Activated CD4-positive, alpha-beta T cell treated with anti-CD3 and anti-CD28 coated beads for 1 hour (primary cell): ENCODE measurements at places on chromosomes 12 and 14.
A peak's percentile ranks its signal among the peaks of the same experiment; 100 is the strongest.

- no peak for DNase-seq
These were observed 1.4 kb downstream of the RIOX1 start for GRCh38 chr14:73492043-73492552.

DNA sequence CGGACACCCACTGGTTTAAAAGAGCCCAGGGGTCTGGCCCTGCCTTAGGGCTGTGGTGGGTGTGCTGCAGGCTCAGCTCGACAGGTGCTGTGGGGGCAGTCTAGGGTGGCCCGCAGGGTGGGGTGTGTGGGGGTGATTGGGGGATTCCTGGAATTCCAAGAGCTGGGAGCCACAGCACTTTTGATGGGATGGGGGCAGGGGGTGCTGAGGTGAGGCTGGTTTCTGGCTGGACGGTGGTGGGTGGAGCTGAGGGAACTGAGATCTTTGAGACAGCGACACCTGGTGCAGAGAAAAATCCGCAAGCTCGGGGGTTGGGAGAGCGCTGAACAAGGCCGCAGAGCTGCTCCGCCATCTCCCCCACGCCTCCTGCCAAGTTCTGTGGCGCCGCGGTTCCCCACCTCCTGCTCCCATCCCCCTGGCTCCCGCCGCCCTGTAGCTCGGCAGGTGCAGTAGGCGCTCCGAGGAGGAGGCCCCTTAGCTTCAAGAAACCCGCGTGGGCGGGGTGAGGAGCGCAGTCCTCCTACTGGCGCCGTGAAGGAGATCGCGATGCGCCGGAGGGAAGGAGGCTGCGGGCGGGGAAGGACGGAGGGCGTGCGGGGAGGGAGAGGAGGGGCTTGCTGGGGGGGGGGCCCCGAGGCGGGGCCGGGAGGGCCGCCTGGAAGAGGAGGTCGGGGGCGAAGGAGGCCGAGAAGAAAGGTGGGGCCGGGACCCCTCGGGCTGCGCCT lies 1.3 kb upstream of the TEDC1 start:
- peak; percentile 77 for DNase-seq

- DNase-seq = no peak
These were observed 405.2 kb upstream of the TBX3 start for GRCh38 chr12:115088995-115089841.

DNA sequence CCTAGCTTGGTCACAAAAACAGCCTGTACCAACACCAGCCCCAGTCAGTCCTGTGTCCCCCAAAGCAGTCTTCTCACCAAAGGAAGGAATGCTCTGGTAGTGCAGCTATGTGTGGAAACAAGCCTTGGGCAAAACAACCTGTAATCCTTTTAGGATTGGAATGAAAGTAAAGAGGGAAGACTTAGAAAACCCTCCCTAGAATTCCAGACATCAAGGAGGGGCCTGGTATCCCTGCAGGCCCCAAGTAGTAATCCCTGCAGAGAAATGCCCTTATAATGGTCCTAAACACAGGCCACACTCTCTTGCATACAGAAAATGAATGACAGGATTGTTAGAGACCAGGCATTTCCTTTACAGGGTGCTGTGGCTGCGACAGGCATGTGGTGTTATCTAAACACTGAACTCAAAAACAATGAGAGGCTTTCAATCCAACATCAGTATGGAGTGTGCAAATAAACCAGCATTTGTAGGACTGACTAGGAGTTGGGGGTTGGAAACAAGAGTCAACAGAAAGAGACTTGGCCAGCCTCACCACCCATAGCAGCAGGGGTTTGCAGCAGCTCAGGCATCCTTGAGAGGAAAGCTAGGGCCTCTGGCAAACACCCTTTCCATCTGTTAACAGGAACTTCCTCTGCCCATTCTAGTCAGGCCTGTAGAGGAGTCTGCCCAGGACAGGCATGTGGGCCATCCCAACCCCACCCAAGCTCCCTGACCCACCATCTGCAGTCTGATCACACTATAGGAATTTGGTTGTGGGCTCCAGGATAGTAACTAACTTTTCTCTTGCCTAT lies 59.1 kb downstream of the DCAF5 start:
- no peak for DNase-seq

GRCh38 chr14:82520765-82521164 lies 987.1 kb upstream of the SEL1L start:
- DNase-seq = no peak

DNA sequence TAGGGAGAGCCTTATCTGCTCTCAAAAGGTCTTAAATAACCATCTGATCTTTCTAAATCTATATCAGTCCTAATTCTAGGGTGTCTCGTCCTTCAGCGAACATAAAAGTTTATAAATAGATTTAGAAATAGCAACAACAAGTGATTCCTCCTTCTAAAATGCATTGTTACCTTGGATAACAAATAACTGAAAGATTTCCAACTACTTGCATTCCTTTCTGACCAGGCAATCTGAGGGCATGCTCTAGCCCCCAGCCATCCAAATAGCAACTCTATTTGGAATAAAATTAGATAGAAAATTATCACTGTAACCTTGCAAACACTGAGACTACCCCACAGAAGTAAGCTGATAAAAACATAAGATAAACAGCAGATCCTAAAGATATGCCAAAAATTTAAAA lies 21.8 kb upstream of the KRR1 start:
- no peak for DNase-seq

- DNase-seq = peak; percentile 2
These were observed 13.5 kb upstream of the KRT73 start for GRCh38 chr12:52631676-52632459.

DNA sequence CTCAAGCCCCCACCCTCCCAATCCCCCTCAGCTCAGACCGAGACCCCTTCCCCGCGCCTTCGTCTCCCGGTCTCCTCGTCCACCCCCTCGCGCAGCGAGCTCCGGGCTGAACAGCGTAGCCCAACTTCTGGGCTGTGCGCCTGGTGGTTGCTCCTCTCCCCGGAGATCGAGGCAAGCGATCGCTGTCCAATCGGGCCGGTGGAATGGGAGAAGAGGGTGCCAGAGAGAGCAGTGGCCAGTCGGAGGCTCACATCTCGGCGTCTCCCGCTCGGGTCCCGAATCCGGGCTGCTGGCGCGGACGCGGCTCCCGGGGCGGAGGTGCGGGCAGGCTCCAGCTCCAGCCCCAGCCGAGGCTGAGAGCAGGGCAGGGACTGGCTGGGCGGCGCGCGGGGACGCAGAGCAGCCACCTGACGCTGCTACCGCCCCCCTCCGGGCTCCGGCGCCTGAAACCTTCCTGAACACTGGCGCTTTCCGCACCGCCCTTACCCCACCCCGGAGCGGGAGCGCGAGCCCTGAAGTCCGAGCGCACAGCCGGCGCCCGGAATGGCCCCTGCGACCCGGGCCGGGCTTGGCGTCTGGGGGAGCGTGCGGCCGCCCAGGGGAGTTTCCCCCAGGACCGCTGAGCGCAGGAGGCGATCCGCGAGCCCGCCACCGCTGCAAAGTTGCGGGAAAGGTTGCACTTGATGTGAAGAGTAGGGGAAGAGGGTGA lies 508 bp upstream of the KCNH5 start:
- no peak for DNase-seq

DNA sequence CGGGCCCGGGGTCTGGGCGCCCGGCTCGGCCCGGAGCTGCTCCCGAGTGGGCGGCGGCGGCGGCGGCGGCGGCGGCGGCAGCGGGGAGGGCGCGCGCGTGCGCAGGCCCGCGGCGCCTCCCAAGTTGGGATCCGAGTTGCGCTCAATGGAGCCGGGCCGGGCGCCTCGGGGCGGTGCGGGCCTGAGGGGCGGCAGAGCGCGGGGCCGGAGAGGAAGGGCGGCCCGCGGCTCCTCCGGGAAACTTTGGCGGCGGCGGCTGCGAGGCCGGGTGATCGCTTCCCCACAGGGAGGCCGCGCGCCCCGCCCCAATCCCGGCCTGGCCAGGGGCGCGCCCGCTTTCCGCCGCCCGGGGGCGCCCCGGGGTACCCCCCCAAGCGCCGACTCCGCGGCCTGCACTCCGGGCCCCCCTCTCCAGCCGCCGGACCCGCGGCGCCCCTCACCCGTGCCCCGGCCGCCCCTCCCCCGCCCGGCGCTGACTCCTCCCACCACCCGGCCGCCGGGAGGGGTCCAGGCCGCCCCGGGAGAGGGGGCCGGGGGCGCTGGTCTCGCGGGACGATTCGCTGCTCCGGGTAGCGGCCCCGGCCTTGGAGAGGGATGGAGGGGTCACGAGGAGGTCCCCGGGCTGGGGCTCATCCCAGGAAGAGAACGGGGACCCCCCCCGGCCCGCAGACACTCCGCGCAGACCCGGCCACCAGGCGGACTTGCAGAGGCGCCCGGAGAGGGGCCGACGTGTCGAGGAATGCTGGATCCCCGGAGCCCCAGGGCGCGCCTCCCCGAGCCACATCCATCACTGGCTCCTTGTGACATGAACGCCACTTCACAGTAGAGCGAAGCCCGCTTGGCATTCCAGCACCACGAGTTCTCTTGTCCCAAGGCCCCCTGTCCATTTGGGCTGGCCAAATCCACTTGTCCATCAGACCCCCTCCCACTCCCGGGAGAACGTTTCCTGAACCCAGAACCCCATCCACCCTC lies at the start of gene RILPL1:
Gene RILPL1 (minus strand): TSS at position 48 of the 972 bp plus-strand sequence. CDS start 237 bp downstream, outside the sequence.
- peak; percentile 22 for DNase-seq

DNA sequence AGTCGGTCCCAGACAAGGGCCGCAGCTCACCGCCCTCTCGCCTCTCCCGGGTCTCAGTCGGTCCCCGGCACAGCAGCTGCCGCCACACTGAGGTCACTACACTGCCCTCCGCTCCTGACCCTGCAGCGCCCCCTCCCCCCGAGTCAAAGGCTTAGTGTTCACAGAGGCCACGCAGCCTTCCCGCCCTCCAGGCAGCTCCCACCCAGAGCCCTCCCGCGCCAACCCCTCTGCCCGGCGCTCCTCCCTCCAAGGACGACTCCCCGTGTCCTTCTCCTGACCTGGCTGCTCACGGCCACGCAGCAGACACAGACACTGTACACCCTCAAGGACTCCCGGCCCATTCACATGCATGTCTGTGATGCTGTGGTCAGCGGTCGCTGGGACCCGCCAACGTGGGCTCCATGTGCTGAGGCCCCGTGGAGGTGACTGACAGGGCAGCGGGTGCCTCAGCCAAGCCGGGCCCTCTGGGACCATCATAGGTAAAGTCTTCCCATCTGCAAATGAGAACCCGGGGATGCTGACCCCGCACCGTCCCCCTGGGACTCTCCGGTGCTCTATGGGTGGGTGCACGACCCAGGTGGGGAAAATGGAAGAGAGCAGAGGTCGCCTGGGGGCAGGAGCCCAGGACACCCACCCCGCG lies 16.3 kb upstream of the GALNT9 start:
- no peak for DNase-seq

DNA sequence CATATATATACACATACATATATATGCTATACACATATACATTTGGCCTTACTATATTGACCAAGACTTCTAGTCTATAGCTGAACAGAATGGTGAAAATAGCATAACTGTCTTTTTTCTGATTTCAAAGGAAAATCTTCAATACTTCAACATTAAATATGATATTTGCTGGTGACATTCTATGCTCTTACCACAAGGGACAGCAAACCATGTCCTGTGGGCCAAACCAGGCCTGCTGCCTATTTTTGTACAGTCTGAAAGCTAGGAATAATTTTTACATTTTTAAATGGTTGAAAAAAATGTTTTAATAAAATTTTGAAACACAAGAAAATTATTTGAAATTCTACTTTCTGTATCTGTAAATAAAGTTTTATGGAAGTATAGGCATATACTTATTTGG lies 63.6 kb downstream of the EML5 start:
- DNase-seq = no peak

- no peak for DNase-seq
These were observed 5.0 kb downstream of the CCND2 start for GRCh38 chr12:4278329-4279197.

GRCh38 chr12:101597164-101597563 lies 2.4 kb downstream of the MYBPC1 start:
- DNase-seq = no peak

- DNase-seq = no peak
These were observed 12.8 kb downstream of the PLEKHG7 start for GRCh38 chr12:92715625-92716024.

DNA sequence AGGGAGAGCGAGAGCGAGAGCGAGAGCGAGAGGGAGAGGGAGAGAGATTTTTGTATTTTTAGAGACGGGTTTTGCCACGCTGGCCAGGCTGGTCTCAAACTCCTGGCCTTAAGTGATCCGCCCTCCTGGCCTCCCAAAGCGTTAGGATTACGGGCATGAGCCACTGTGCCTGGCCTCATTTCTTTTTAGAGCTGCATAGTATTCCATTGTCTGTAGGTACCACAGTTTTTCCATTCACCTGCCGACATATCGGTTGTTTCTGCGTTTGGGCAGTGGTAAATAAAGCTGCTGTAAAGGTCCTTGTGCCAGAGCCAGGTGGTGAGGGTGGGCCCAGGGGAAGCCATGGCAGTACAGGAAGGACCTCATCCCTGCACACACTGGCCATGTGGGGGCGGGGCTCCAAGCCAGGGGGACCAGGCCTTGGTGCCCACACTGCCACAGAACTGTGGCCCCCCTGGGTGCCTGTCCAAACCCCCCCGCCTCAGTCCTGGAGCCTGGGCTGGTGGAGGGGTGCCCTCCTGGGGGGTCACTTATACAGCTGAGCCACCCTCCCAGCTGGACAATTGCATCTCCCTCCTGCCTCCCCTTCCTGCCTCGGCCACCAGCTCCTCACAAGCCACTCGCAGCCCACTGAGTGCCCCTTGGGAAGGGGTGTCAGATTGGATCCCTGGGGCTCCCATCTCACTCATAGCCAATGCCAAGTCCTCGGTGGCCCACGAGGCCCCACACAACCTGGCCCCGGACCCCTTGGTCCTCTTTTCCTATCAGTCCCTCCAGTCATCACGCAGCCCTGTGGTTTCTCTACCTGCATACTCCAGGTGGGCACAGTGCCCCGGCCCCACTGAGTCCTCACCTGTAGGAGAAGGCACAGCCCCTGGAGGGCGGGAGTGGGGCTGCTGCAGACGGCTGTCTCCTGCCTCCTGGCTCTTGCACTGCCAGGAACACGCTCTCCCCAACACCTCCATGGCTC lies 1.7 kb upstream of the PUS1 start:
- no peak for DNase-seq

- no peak for DNase-seq
These were observed 208.3 kb downstream of the PHETA1 start for GRCh38 chr12:111160350-111161241.

GRCh38 chr12:62604871-62605270 lies 138.2 kb downstream of the MON2 start:
- no peak for DNase-seq

GRCh38 chr12:51773145-51773869 lies 75.2 kb downstream of the FIGNL2 start:
- no peak for DNase-seq

GRCh38 chr12:27879708-27880107 lies 92.8 kb downstream of the PTHLH start:
- no peak for DNase-seq

DNA sequence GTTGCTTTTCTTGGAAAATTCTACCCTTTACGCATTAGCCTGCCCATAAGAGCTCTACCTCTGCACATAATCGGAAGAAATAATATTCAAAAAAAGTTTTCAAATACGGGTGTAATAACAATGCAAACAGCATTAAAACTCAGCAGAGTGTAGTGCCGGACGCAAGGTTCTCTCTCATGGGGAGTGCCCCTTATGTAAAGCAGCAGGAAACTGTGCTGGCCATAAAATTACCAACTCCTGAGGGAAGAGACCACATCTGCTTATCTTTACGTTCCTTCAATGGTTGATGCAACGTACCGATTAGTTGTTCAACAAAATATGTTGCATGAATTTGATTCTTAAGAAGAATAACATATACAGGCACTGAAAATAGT lies 118.7 kb upstream of the TMCC3 start:
- DNase-seq = no peak
